Ovary (tissue), 10 donors: ENCODE measurements at places on chromosomes 2 and 18. TPM values are rescaled to one million over a fixed set of nuclear protein-coding genes. Genes with fewer than 3 reads are reported as not detected.

GRCh38 chr2:178775975-178776374, 31.2 kb downstream of the TTN start:
- no peak for DNase-seq
- H3K4me3 ChIP-seq = no peak overlapping the region
- H3K4me1 ChIP-seq = no peaks in the 10 kb centered on the region
- no peak overlapping the region for H3K27ac ChIP-seq

- no peak overlapping the region for H3K4me3 ChIP-seq
- no peaks in the 10 kb centered on the region for H3K36me3 ChIP-seq
- peaks cover 8% of the 10 kb centered on the region for H3K4me1 ChIP-seq
- H3K27ac ChIP-seq = no peak overlapping the region
- no peaks in the 10 kb centered on the region for H3K27me3 ChIP-seq
Observed at GRCh38 chr2:217382794-217383193, 522.9 kb upstream of the TNP1 start.

DNA sequence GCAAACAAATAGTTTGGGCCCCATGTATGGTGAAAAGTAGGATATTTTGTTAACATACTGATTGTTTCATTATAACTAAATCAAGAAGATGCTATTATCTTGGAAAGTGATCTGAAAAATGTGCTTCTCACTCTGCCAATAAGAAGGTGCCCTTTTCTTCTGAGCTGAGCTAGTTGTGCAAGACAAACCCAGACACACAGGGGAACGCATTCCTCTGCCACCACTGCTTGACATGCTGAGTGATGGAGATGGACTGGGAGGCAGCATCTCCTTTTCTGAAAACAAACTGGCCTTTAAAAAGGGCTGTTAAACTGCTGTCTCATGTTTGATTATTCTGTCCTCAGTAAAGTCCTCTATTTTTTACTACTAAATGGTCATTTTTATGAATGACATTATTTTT, 1989.9 kb upstream of the CELF4 start:
- no peak overlapping the region for H3K27ac ChIP-seq
- H3K4me1 ChIP-seq = no peaks in the 10 kb centered on the region
- H3K27me3 ChIP-seq = no peaks in the 10 kb centered on the region
- no peak for DNase-seq

GRCh38 chr18:21298351-21298750, 56.3 kb downstream of the GREB1L start:
- peaks cover 3% of the 10 kb centered on the region for H3K4me1 ChIP-seq
- no peak for DNase-seq
- H3K4me3 ChIP-seq = no peak overlapping the region
- H3K27ac ChIP-seq = no peak overlapping the region

DNA sequence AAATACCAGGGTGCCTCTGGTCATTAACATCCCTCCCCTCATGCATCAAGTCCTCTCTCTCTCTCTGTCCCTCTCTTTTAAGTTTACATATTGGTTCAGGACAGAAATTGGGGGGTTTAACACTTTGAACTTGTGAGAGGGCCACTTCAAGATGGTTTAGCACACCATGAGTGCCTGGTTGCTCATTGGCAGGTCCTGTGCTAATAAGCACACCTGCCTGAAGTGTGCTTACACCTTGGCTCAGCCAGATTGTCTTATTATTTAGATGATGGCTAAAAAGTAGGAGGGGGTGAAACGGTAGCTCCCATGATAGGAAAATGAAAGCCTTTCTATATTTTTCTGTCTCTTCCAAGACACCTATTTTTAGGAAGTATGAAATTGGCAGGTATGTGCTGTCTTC, 205.8 kb downstream of the ARL6IP6 start:
- DNase-seq = no peak
- H3K27me3 ChIP-seq = no peaks in the 10 kb centered on the region
- H3K27ac ChIP-seq = no peak overlapping the region
- H3K4me3 ChIP-seq = no peak overlapping the region

- no peaks in the 10 kb centered on the region for H3K36me3 ChIP-seq
- DNase-seq = no peak
- H3K27ac ChIP-seq = no peak overlapping the region
- peaks cover 14% of the 10 kb centered on the region for H3K4me1 ChIP-seq
- no peak overlapping the region for H3K4me3 ChIP-seq
Observed at GRCh38 chr2:47062681-47063537, 92.2 kb downstream of the STPG4 start.

DNA sequence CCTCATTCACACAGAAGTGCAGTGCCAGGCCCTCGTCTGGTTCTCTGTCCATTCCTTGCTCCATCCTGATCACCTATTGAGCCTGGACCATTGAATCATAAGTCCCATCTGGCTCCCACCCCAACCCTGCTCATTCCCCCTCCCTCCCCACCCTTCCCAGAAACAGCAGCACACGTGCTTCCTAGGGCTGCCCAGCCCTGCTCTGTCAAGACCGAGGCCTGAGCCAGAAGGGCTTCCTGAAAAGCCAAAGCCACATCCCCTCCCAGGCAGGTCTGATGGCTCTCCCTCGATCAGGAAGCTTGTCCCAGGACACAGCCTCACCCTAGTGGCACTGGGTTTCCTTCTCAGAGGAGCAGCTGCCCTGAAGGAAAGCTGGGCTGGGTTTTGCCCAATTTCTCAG, 79.8 kb upstream of the FZD7 start:
- H3K36me3 ChIP-seq = no peaks in the 10 kb centered on the region
- H3K4me1 ChIP-seq = peaks cover 2% of the 10 kb centered on the region
- no peak overlapping the region for H3K27ac ChIP-seq
- no peak overlapping the region for H3K4me3 ChIP-seq

Gene LHCGR
- total RNA-seq = 1.7 TPM

Gene ALKAL2
- total RNA-seq = 57.1 TPM

Gene VPS54
- 28.6 TPM for total RNA-seq

Gene CKAP2L
- total RNA-seq = not detected
